ENCODE measurements at places on chromosomes 13 and 19.

DNA sequence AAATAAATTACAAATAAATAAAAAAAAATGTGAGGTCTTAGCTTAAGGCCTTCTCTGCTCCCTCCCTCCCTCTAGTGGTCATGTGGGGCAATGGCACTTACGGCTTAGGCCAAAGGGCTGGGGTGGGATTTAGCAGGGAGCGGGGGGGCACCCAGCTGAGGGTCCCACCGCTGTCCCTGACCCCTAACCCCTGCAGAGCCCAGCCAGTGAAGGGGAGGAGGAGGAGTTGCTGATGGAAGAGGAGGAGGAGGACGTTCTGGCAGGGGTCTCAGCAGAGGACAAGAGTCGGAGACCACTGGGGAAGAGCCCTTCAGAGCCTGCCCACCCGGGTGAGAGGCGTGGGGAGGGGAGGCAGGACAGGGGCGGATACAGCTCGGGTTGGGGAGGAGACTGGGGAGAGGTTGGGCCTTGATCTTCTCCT, 9.3 kb downstream of the MPND start:
- no peak for DNase-seq

GRCh38 chr13:97223711-97224541, 1.8 kb downstream of the MBNL2 start:
- no peak for DNase-seq

DNA sequence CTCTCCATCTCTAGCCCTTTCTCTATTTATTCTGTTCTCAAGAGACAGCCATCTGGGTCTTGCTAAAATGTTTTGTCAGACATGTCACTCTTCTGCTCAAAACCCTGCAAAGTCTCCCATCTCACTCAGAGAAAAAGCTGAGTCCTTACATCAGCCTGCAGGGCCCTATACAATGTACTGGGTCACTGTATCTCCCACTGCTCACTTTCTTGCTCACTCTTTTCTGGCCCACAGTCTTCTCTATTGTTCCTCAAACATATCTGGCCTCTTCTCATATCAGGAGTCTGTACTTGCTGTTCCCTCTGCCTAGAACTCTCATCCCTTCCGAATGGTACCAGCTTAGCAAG, 189.2 kb downstream of the ENOX1 start:
- DNase-seq = no peak

- no peak for DNase-seq
These were observed 8.7 kb upstream of the KLF2 start for GRCh38 chr19:16315825-16316505.

- DNase-seq = no peak
These were observed 230.4 kb downstream of the ATP8A2 start for GRCh38 chr13:25602176-25602575.

DNA sequence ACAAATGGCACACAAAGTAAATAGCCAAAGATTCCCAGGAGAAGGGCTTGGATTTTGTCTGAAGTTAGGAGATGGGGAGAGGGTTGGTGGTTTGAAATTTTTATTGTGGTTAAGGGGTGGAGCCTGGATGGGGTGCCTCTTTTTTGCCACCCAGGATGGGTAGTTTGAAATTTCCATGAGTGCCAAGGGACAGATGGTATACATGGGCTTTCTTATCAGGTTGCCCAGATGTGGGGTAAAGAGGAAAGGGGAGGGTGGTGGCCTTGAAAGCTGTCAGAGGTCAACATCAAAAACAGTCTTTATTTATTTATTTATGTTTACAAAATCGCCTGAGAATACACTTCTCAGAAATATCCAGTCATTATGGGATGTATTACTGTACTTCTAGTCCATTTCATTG, 46.2 kb downstream of the LMO7 start:
- DNase-seq = no peak

DNA sequence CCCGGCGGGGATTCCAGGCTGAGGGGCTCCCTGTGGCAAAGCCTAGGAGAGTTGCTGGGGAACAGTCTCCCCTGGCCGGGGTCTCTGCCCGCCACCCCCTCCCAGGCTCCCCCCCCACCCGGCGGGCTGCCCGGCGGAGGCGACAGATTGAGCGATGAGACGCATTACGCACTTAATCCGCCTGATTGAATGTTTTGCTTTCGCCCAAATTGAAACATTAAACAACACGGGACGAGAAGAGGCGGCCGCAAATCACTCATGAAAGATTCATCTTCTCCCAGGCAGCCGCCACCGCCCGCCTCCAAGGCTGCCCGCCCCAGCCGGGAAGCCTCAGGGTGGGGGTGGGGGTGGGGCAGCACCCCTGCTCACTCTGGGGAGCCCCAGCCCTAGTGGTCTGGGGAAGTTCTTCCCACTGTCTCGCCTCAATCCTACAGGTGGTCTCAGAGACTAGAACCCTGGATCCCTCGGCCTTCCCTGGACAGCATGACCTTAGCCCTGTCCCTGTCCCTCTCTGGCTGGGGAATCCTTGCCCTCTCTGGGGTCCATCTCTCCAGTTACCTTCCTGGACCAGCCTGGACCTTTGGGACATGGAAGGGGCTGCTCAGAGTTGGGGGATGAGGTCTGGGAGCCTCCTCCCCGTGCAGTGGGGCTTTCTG, 7.6 kb upstream of the ERFL start:
- DNase-seq = no peak

GRCh38 chr13:33728271-33729037, 89.5 kb upstream of the RFC3 start:
- no peak for DNase-seq

DNA sequence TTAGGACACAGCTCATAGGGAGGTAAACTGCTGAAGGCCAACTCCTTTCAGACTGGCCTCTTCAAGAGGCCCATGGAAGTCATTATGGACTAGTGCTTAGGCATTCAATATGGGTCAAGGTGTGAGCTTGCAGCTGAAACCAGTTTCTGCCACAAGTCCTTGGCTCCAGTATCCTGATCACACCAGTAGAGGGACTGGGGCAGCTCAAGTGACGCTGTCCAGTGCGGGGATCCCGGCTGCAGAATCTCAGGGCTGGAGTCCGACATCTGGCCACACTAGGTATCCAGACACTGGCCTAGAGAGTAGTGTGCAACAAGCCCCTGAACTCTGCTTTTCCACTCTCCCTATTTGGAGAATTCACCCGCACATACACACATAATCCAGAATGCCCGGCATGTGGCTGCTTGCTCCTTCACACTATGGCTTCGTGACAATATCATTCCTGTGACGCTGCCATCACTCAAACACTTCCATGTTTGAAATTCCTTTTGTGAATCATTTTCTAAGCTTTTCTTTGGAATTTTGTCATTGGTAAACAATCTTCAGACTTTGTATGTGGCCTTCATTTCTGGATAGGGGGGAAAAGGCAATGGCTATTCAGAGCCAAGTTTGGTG, 425.1 kb downstream of the EFNB2 start:
- DNase-seq = no peak

DNA sequence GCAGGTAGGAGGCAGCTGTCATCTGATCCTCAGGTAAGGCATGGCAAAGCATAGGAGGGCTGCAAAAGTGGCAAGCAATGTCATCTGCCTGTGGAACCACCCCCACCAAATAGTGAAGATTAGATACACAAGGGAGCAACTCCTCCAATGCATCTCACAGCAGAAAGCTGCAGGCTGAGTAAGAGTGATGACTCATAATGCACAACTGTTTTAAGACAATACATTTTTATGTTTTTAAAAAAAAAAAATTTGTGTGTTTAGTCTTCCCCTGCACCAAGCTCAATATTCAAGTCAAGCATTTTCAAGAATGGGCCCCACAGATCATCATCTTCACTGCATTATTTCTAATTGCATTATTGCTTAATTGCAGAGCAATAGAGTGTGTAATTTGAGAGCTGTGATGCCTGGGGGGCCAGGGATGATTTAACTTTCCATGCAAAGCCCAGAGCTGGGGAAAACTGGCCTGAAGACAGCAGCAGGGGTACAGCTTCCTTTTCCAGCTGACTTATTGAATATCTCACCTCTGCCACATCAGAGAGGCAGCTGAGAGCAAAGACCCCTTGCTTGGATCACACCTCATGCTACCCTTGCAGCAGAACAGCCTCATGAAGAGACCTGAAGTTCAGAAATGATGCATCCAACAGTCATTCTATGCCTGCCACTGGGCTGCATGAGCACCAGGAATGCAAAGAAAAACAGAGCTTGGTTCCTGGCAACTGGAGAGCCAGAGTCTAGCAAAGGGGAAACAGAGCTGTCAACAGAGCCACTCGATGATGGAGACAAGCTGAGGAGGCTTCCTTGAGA, 22.7 kb upstream of the POP4 start:
- no peak for DNase-seq

DNA sequence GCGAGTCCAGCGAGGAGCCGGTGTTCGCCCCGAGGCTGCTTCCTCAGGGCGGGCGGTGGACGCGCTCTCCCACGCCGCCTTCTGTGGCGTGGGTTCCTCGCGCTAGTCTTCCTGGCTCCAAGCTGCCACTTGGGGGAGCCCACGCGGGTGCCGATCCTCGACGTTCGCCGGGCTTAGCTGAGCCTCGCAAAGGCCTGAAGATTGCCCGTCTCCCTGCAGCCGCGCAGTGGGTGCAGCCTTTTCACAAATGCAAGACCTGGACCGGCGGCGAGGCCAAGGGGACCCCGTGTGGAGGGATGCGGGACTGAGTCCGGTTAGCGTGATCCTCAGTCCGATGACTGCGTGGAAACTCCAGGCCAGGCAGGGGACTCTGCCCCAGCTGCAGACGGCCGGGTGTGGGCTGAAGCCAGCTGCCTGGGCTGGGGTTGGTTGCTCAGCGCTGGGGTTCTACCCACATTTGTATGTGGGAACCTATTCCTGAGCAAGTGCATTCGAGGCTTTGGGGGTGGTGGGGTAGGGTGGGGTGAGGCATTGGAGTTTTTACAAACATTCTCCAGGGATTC, 16.6 kb upstream of the LRP3 start:
- DNase-seq = no peak

DNA sequence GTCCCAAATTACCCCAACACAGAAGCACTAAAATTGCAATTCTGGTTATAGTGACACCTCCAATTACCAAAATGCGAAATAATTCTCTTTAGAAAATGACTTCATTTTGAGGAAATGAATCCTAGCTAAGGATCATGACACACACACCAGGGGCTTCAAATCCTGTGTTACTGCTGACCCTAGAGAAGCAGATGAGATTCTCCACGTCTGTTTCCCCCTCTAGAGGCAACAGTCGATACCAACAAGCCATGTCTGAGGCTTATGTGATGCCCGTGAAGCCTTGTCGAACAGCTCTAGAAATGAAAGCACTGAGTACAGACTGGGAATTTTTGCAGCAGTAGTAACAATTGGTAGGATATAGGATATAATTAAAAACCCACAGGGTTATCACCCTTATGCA, 153.6 kb upstream of the TMTC4 start:
- DNase-seq = no peak

DNA sequence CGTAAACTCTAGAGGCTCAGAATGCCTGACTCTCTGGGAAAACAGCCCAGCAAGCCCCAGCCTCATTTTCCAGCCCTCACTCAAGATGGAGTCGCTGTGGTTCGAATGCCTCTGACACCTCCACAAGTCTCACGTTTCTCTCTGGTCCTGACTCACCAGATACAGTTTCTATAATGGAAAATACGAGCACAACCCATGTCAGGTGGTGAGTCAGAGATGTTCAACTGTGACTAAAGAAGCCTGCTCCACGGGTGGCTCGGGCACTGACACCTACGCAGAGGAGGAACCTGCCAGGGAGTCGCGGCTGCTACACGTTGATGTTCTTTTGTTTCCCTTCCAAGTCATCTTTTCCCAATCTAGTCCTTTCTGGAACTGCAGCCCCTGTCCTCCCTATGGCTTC, 87.1 kb upstream of the STK24 start:
- peak; percentile 5 for DNase-seq

- no peak for DNase-seq
These were observed 1534.6 kb upstream of the MIR17HG start for GRCh38 chr13:89812856-89813255.

DNA sequence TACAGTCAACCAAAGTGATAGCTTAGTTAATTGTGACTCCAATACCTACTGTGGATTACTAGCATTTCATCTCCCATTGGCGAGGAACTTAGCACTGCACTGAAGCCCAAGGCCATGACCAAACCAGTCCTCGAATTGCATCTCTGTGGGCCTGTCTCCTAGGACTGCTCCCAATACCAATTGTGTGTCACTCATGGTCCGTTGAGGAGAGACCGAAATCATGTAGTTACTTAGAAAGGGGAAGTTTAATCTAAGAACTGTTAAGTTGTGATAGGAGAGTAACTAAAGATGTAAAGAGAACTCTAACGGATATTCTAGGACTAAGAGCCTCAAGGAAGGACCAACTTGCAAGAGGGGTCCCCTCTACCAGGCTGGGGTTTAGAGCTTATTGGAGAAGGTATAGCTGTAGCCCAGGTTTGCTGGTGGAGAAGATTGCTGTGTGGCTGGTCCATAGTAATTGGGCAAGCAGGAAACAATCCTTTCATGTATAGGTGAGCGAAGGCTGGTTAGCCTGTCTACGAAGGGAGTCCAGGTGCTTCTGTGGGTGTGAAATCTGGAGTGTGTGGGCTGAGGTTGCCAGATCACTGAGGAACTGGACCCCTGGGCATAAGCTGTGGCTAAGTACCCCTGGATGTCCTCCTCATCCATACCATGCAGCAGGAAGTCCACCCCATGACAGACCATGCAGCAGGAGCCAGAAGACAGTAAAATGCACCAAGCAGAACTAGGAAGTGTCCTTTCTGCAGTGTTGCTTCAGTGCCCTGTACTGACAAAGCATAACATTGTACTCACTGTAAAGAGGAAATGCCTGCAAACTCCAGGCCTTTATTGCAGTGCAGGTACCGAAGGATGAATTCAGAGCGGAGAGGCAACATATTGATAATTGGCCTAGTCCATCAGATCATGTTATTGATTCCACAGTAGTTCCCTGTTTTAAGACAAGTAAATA, 30.8 kb downstream of the DNAJC3 start:
- no peak for DNase-seq

- no peak for DNase-seq
These were observed 73.1 kb downstream of the KCTD12 start for GRCh38 chr13:76813000-76813691.

DNA sequence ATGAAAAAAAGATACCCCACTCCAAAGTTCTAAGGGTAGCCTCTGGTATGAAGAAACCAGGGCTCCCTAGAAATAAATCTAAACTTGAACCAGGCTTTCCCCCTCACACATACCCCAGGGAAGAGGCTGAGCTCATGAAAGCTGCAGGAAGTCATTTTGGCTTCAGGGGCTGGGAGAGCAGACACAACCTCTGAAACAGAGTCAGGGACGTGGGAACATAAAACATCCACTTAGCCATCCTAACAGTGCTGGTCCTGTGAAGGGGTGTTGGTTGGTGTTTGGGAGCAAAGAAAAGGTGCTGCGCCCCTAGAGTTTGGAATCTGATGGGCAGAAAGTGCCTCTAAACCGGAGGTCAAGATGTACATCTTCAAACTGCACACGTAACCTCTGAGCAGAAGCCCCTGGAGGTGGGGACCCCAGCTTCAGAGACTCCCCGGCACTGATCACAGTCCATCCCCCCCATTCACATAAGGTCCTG, 15.8 kb downstream of the RAB3D start:
- DNase-seq = no peak

DNA sequence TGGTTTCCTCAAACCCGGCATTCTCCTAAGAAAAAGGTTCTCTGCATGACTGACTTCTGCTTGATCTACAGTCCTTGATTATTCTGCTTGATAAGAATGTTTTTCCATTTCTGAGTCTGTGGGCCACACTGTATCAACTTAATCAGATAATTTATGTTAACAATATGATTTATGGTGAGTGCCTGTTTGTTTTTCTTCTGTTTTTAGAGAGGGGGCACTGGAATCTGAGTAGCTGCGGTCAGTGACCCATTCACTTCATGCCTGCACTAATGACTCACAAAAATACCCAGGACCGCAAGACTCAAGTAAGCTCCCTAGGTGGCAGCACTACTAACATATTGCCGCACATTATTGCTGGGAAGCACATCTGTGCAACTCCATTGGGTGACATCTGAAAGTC, 542.3 kb upstream of the ATXN8OS start:
- no peak for DNase-seq

GRCh38 chr13:27533155-27533643, 82.8 kb upstream of the MTIF3 start:
- DNase-seq = peak; percentile 20
